Fibroblast of the aortic adventitia (primary cell): ENCODE measurements at places on chromosomes 11 and 22.

DNA sequence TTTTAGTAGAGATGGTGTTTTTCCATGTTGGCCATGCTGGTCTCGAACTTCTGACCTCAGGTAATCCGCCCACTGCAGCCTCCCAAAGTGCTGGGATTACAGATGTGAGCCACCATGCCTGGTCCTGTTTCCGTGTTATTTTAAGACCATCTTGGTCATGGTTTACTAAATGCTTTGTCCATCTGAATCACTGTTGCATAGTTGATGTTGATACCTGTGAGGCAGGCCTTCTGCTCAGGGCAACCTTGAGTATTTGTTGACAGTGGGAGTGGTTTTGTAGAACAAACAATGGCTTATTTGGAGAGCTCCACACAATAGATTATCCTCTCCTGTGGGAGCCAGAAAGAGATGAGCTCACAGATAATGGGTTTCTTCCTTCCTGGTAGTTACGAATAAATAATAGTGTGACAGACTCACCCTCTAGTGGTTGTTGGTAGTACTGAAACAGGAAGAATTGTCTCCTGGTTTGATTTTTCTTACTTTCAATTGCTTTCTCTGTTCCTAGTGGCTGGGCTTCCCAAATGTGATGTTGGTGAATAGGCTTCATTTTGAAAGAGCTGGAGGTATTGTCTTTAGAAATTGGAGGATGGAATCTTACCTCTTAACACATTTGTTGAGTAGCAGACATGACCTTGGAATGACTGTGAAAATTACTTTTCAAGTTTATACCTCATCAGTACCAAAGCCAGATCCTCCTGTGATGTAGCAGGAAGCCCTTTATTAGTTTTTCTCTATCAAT, 39.0 kb downstream of the CTNND1 start:
- peak; percentile 81 for DNase-seq

GRCh38 chr22:38788021-38788816, 5.7 kb downstream of the DNAL4 start:
- peak; percentile 92 for DNase-seq

DNA sequence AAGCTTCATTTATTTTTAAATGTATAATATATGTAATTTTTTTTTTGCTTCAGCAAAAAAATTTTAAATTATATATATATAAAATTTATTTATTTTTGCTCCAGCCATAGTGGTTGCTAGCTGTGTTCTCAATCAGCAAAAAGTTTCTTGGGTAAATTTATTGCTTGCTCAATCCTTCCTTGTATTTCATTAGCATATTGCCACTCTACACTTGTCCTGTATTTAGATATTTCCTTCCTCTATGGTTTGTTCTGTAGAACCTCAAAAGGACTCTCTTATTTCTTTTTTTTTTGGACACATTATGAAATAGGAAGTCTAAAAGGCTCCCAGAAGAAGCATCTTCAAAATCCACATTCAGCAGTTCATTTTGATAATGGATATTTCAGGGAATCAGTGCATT, 2.3 kb downstream of the PTPRJ start:
- DNase-seq: no peak

DNA sequence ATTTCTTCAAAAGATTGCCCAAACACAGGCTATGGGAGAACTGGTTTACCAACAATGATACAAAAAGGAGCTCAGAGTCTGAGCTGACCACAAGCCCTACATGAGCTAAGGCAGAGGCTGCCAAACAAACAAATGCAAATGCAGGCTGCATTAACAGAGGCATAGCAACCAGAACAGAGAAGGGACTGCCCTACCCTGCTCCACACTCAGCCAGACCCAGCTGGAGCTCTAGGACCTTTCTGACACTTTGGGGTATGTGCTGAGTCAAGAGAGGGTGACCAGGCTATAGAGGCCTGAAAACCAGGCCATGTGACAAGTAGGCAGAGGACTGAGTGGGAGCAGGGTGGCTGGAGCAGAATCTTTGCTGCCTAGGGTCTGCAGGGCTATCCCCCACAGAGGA, 17.8 kb upstream of the P2RY2 start:
- DNase-seq: no peak

- DNase-seq: no peak
Observed at GRCh38 chr11:103897160-103897936, 139.1 kb upstream of the DDI1 start.

DNA sequence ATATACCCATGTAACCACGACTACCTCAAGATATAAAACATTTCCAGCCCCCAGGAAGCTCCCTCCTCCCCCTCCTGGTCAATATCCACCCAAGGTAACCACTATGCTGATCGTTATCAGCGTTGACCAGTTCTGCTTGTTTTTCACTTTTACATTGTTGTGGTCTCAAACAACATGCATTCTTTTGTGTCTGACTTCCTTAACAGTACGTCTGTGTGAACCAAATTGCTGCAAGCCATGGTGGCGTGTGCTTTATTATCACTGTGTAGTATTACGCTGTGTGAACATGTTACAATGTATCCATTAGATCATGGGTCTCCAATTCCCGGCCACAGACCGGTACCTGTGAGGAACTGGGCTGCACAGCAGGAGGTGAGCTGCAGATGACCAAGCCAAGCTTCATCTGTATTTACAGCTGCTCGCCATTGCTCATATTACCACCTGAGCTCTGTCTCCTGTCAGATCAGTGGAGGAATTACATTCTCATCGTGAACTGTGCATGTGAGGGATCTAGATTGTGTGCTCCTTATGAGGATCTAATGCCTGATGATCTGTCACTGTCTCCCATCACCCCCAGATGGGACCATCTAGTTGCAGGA, 15.5 kb upstream of the GRK3 start:
- DNase-seq: no peak

DNA sequence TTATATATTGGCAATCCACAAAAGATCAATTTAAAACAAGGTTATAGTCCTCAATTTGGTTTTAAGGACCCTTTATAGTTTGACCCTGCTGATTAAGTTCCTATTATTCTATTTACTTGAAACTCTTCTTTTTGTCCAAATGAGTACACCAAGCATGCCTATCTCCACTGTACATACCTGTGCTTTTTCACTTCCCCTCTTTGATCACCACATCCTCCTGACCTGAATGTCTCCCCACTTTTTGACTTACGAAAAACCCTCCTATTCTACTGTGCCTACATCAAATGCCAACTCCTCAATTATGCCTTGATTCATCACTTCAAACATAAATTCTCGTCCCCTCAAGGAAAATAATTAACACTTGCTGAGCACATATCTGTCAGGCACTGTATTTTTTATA, 113.5 kb downstream of the SOX6 start:
- DNase-seq: no peak

DNA sequence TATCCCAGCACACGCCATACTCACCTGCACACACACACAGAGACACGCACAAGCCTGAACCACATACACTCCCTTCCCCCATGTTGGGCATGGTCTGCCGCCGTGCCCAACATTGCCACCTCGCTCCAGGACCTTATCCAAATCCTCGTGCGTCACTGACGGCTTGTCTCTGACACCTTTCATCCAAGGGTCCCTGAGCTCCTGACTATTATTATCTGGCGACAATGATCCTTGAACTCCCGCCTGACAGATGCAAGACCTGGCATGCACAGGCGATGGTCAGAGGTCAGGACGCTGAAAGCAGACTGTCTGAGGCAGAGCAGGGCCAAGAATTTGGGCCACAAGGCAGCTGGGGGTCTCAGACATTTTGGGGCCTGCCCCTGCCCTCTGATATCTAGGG, 4.2 kb downstream of the MB start:
- DNase-seq: no peak

DNA sequence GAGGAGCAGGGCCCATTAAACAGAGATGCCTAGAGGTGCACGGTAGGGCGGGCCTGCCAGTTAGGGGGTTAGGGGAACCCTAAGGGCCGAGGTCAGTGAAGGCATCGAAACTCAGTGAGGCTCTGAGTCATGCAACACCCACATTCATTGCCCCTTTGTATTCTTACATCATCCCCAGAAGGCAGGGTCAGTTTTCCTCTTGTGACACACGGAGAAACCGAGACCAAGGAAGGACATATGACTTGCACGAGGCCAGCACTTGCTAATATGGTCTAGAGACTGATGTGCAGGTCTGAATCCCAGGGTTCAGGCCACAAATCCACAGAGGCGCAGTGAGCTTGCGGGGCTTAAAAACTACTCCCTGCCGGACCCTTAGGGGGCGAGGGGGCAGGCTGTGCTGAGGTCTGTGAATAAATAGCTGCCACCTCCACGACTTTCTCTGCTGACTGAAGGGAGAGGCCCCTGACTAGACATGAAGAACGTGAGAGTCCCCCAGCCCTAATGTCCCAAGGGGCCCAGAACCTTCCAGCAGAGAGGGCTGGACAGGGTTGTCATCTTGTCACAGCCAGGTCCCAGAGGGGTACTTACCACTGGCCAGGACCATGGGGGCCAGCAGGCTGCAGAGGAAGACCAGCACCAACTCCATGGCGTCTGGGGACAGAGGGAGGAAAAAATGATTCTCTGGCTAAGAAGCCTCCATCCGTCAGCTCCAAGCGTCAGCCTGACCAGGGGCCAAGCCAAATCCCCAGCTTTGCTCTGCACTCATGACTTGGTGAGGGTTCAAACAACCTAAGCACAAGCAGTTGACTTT, 17.8 kb upstream of the FXYD2 start:
- DNase-seq: no peak

DNA sequence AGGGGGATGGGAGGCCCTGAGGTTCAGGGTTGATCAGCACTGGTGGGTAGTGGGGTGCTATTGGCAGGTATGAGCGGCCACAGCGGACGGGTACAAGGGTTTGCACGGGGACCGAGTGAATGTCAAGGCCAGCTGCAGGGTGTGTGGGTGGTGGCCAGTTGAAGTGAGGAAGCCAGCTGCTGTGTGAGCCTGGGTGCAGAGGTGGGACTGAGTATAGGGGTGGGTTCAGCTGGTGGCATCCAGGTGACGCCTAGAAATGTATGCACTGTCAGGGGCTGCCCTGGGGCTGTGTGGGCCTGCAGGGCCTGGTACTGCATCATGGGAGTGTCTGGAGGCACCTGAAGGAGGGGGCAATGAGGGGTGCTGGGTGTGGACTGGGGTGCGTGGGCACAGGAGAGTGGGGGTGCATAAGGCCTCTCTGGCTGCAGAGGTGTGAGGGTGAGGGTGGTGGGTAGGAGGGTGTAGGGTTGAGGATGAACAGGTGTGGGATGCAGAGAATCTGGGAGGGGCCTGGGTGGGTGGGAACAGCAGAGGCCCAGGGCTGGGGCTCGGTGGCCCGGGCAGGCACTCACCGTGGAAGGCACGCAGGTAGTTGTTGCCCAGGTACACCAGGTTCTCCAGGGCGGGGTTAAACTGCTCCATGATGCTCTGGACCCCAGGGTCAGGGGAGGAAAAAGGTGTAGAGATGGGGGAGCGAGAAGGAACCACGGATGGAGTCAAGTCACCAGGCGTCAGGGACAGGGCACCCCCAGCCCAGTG, 1.7 kb downstream of the BAIAP2L2 start:
- DNase-seq: no peak

- no peak for DNase-seq
Observed at GRCh38 chr22:27153386-27153785, 496.0 kb downstream of the MIAT start.

DNA sequence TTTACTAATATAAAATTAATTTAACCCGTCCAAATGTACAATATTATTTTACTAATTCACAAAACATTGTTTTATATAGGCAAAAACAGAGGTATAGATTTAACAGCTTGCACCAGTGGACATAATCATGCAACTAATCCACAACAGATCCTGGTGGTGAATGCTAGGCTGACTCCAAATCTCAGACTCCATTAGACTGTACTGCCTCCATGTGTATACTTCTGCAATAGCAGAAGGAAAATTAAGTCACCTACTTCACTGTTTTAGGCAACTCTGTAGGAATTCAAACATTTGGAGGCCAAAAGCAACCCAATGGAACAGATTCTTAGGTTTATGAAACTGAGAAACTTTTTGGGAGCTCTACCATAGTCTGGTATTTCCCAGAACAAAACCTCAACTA, 30.0 kb upstream of the RAB39A start:
- DNase-seq: peak; percentile 74

- peak; percentile 100 for DNase-seq
Observed at GRCh38 chr11:57667117-57667735, 688 bp upstream of the ZDHHC5 start.

- DNase-seq: peak; percentile 11
Observed at GRCh38 chr22:31496735-31497146, 405 bp downstream of the SFI1 start.

GRCh38 chr11:39374963-39375698, 2084.3 kb downstream of the LRRC4C start:
- DNase-seq: peak; percentile 14

DNA sequence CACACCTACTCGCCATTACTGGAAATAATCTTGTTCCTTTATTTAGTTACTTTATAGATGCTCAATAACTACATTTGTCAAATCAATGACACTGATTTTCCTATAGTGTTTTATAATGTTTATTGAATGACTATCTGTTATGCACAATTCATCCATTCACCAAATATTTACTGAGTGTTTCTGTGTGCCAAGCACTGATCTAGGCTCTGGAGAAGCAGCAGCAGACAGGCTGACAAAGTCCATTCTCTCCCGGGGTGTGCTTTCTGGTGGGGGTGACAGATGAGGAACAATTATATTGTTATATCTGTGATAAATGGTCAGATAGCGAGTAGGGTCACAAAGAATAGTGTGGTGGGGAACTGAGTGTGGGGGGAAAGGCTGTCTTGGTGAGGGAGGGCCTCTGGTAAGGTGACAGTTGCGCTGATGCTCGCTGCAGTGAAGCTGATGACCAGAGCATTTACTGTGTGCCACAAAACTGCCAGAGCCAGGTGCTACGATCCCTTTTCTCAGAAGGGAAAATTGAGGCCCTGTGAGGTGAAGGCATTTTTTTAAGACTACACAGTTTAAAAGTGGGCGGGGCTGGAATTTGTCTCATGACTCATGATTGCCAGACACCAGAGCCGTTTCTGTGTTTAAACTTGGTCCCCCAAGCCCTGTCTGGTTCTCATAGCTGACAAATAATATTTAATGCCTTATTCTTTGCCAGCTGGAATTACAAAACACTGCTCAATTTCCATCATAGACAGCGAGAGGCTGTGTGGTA, 10.2 kb downstream of the PACS1 start:
- DNase-seq: peak; percentile 86

DNA sequence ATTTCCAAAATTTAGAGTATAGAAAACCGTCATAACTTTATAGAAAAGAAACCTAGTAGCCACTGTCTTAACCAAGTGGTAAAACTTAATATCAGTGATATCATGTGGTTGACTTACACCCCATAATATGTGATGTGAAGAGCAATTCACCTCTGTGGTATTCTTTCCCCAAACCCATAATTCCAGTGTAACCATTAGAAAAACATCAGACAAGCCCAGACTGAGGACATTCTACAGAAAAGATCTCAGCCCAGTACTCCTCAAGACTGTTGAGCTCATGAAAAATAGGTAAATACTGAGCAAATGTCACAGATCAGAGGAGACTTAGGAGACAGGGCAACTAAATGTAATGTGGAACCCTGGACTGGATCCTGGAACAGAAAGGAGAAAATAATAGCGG, 134.6 kb downstream of the PGR start:
- no peak for DNase-seq

DNA sequence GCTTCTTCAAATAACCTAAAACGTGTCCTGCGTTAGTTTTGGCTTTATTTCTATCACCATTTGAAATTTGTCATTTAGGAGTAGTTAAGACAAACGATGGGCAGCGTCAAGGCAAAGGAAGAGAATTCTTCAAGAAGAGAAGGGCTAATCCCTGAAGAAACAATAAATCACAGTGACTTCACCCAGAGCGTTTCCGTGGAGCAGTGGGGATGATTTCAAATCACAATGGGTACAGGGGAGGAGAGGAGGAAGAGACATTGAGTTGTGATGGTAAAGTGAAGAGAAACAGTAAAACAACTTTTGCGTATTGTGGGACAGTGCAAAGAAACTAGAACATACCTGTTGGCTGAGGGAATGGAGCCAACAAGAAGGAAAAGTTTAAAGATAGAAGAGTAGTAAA, 9.7 kb downstream of the PDGFD start:
- no peak for DNase-seq
